ENCODE measurements at places on chromosomes 12 and 14.

GRCh38 chr12:47231456-47231855, 151.7 kb upstream of the AMIGO2 start:
- no peak for DNase-seq

DNA sequence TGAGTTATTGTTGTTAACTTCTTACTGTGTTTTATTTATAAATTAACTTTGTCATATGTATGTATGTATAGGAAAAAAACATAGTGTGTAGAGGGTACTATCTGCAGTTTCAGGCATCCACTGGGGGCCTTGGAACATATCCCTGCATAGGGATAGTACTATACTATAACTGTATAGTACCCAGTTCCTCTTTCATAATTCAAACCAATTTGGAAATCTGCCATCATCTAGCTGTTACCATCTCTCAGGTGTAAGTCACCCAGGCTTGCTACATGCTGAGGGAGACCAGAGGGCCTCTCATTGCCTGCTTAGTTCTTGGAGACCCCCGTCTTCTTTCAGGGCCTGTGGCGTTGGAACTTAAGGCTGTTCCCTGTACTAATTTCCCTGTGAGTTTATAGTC, 12.9 kb upstream of the DCD start:
- no peak for DNase-seq

GRCh38 chr14:43147485-43147884, 1359.6 kb downstream of the FSCB start:
- DNase-seq: no peak

DNA sequence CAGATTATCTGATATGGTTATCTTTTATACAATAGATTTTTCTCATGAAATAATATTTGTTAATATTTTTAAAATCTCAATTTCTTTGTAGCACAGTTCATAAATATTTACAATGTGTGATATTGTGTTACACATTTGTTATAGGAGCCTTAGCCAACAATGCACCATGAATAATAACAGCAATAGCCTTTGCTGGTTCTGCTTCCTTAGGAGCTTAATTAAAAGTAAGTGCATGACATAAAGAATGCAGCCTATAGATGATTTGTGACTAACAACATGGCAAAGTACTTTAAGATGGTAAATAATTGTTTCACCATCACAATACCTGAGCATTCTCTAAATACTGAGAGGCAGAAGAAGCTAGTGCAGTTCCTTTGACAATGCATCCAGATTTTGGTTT, 156.3 kb upstream of the RASSF8 start:
- DNase-seq: no peak

DNA sequence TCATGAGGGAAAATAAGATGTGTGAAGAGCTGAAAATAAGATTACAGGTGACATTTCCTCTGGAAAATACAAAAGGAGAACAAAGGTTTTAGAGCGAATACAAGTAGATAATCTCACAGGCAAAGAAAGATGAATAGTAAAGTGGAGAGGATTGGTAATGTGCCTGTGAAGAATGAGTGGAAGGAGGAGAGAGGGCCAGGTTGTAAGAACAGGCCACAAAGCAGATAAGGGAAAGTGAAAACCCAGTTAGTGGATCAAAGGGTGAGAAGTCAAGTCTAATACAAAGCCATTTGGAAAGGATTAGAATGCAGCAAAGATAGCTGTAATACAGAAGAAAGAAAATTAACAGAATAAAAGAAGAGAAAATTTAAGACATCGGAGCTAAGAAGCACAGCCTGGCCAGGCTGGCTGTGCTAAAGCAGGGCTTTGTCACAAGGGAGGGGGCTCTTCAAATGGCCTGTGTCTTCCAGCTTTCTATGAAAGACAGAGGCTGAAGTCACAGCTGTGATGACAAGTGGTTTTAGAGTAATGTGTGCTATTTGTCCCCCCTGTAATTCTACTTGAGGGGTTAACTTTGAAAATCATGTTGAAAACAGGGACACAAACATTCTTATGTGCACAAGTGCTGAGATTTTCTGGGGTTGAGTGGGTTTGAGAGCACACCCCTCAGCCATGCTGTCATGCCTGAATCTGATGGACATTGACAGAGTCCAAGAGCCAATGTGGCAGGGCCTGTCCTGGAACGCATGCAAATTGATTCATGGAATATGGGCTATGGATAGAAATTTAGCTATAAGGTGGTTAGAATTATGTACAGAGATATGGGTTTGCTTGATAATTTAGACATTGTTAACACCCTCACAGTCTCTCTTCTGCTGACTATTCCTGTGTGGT, 344.5 kb upstream of the NAV3 start:
- no peak for DNase-seq

Data from AML-193 (cell line).